Islet precursor cell (in vitro differentiated cells): ENCODE measurements at places on chromosomes 3 and 15.

DNA sequence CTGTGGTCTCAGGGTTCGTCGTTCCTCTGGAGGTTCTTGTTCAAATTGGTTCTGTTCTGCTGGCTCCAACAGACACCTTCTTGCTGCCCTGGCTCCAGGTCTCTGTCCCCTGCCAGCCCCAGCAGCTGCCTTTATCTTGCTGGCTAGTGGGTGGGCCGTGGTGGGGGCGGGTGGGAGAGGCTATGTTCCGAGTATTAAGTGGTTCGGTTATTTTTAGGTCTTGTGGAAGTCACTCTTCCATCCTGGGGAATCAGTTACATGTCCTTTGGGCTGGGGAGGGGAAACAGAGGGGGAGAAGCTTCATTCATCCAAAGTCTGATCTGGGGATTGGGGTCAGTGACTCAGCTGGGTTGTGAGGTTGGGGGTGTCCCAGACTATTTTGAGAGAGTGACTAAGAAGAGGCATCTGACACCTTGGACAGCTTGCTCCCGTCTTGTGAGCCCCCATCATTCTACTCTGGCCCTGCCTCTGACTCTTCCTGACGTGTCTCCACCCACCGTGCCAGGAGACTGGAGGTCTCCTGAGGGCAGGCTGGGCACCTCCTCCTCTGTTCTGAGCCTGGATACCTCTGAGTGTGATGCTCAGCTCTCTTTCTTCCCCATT is at the start of gene XIRP1:
Gene XIRP1 (minus strand): TSS at position 106 of the 603 bp plus-strand sequence. CDS start 3,150 bp downstream, outside the sequence.
- peak; percentile 32 for DNase-seq

DNA sequence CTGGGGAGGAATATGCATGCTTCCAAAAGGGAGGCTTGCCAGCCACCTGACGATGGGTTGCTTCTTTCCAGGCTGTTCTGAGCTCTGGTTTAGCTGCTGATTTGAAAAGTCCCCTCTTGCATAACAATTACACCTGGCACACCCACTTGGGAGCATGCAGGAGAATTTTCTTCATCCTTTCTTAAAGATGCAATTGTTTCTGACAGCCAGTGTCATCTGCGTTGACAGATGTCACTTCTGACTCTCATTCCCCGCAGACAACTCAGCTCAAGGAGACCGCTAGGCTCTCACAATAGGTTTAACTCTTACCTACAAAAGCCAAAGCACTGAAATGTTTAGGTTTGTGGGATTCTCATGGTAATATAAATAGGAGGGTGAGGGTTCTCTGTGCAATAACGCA is 185.6 kb upstream of the SYNPR start:
- DNase-seq, result no peak

DNA sequence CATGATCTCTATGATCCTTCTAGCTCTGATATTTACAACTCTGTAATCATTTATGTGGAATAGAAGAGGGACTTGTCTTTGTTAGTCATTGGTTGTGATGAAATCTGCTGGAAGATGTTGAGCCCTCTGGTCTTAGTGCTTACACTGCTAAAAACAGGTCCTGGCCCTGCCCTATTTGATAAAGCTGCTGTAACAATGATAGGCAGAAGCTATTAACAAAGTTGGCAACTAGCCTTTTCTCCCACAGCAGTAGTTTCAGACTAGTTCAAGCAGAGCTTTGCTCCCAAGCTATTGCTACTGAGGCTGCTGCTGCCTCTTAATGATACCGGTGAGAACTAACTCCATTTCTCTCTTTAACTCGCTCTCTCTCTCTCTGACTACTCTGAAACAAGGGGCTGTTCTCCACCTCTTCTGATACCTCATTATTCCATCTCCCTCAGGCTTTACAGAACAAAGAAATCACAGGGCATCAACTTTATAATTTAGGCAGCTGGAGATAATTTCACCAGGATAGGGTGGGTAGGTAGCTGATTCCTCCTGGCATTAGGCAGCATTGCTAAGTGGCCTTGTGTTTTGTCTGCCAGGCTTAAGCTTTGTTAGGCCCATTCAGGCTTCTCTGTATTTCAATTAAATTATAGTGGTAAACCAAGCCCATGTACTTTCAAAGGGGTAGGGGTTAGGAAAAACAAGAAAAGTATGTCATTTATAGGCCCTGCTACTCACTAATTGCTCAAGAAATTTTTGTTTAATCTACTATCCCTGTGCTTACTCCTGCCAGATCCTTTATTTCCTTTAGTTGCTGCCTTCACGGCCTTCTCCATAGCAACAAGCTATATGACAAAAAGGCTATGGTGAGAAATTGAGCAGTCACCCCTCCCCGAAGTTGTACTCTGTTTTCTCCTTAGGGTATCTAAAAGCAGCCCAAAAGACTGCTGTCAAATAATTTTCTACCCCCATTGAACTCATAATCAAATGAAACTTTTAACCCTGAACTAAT is 139.6 kb downstream of the RBPMS2 start:
- DNase-seq, result no peak

GRCh38 chr3:72444656-72445223 is 403.5 kb downstream of the SHQ1 start:
- DNase-seq, result no peak

- peak; percentile 82 for DNase-seq
Observed at GRCh38 chr3:49930922-49931321, 1.3 kb upstream of the MON1A start.

- DNase-seq, result no peak
Observed at GRCh38 chr15:53862386-53862785, 102.9 kb upstream of the WDR72 start.

- DNase-seq, result no peak
Observed at GRCh38 chr3:129123314-129124060, 1.9 kb upstream of the RAB43 start.

GRCh38 chr15:57816599-57816998 is 110.1 kb downstream of the POLR2M start:
- no peak for DNase-seq

DNA sequence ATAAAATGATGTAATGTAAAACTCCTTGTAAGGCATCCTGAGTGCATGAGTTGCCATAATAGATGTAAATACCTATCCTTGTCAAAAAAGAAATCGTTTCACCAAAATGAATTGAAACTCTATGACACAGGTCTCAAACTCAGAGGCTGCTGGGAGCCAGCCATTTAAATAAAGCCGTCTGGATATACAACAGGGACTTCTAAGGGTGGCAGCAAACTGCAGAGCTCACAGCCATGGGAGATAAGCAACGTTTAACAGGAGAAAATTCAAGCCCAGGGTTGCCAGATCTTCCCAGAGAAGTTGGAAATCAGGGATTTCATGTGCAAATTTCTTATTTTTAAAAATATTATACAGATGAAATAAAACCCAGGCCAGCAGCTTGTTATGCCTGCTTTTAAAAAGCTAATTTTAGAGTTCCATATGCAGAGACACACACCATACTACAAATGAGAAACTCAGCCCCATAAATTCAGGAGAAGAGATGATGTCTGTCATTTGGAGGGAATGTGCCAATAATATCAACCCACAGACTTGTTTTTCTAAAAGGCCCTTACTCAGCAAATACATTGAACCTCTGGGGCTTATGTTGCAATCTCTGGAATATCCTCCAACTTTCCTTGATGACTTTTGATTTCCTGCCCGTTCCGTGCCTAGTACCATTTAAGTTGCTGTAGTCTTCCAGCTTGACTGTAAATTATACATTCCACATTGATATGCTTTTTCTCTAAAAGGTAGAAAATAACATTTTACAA is 75.6 kb downstream of the AQP9 start:
- DNase-seq, result no peak

- DNase-seq, result no peak
Observed at GRCh38 chr3:33941804-33942203, 143.4 kb downstream of the PDCD6IP start.

GRCh38 chr15:91940496-91941381 is 87.2 kb downstream of the SLCO3A1 start:
- DNase-seq, result peak; percentile 85

- no peak for DNase-seq
Observed at GRCh38 chr3:172614340-172615274, 91.4 kb upstream of the TNFSF10 start.

DNA sequence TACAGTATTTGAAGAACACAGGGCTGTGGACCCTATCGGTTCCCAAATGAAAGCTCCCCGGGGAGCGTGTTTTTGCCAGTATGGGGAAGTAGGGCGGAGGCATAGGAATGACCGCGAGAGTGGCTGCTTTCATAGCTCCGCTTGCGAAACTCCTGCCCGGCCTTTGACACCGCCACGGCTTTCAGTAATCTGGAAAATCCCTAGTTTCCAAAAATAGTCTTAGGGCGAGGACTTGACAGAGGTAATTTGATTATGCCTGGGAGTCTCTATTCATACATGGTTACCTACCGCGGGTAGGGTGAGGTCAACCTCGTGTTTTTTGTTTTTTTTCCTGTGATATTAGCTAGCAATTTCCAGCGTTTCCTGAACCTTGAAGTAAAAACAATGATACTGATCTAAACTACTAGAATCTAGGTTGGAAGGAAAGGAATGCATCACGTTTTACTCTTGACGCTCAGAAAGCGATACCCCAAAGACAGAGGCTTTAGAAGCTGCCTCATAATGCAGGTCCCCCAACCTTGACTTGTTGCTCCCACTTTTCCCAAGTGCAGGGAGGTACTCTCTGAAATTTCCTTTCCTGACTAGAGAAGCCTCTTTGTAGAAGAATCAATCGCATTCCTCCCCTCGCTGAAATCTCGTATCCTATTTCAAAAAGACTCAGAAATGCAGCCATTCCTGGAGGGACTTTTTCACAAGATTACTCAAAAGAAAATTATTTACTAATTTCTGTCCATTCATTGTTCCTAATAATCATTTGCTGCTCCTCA is 894 bp upstream of the CCNL1 start:
- DNase-seq, result peak; percentile 74

DNA sequence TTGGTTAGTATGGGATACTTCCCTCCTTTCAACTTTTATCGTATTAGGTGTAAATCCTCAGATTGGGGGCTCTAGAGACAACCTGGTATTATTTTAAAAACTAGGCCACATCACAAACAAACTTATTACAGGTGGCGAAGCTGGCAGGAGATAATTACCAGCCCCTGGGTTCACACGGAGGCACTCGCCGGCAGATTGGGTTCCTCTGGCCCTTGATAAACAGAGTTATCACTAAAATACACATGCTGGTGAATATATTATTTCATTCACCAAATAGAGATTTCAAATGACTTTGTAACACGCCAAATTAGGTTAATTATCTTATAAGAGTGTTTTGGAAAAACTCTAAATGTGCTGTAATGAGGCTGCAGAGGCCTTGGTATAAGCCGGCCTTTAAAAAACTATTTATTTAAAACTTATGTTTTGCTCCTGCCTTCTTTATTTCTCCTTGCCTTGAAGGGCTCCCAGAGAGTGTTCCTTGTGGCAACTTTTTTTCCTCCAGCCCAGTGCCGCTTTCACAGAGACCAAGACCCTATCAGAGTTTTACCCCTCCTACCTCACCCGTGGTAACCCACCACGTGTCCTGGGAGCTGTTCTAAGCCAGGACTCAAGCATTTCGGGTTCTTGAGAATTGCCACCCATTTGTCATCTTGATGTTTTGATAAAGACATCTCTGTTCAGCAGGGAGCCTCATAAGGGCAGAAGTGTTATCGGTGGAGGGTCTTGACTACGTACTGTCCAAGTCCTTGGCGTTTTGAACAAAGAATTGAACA is 468.6 kb upstream of the CFAP20DC start:
- DNase-seq, result no peak

DNA sequence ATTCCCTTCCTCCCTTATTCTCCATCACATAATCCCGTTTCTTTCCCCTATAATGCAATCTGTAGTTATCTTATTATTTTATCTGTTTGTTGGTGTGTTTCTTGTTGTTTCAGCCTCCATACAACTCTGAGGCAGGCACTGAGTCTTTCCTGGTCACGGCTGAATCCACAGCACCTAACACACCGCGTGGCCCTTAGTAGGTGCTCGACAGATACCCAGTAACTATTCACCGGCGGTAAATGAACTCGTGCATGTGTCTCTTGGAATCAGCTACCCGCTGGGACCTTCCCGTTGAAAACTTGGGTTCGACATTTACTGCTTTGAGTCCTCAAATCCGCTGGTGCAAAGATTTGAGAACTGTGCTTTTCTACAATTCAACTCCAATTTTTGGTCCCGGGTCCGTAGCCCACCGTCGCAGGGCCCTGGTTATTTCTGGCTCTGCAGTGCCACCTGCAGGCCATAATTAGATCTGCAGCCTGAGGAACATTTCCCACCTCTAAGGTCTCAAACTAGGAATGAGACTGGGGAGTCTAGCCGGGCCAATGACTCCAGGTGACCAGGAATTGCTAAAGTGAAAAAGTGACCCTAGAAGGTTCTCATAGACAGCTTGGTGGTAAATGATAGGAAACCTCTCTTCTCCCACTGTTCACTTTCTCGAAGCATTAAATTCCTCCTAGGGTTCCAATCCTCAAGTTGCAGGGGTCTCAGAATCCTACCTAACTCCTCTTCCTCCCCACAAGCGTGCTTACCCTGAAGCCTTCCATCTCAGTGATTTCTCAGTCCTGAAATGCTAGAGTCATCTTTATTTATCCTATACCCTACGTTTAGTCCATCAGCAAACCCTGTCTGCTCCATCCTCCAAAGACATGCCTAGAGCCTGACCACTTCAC is 40.0 kb upstream of the TRH start:
- DNase-seq, result no peak

DNA sequence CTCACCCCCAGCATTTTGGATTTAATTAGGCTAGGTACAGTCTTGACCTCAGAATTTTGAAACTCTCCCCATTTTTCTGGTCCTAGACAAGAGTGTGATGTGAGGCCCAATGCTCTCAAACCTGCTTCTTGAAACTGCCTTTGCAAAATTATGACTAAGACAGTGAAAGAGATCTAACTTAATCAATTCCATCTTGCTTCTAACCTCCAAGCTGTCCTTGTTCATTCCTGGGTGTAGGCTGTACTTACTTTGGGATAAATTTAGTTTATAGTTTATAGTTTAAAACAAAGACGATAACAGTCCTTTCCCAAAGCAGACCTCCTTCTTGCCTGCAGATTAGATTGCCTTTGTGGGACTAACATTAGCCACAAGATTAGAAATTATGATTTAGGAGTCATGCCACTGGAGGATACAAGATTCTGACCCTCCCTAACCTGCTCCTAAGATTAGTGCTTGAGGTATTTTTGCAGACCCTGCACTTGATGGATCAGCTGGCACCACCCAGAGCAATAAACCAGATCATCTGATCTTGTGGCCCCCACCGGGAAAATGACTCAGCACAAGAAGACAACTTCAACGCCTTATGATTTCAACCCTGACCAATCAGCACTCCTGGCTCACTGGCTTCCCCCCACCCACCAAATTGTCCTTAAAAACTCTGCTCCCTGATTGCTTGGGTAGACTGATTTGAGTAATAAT is 59.6 kb downstream of the CD200R1L start:
- DNase-seq, result no peak

- DNase-seq, result no peak
Observed at GRCh38 chr3:25910997-25911396, 121.1 kb downstream of the OXSM start.

- peak; percentile 54 for DNase-seq
Observed at GRCh38 chr3:49454898-49455681, 15.0 kb upstream of the DAG1 start.
